ENCODE measurements at places on chromosomes 16 and 17.

DNA sequence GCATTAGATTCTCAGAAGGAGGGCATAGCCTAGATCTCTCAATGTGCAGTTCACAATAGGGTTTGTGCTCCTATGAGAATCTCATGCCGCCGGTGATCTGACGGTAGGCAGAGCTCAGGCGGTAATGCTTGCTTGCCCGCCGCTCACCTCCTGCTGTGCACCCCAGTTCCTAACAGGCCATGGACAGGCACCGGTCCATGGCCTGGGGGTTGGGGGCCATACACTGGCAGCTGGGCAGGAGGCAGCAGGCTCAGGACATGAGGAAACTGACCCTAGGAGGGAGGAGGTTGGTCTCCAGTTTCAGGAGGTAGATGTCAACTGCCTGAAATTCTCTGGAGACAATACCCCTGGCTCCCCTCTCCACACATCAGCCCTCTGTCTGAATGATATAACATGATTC lies 245.0 kb upstream of the CACNG5 start:
- no peak for DNase-seq

- no peak for DNase-seq
Measured at GRCh38 chr16:49281480-49281842, at the start of gene CBLN1. TSS of gene CBLN1 (minus strand) at chr16:49281838. CDS start at chr16:49281465, 373 bp downstream.

DNA sequence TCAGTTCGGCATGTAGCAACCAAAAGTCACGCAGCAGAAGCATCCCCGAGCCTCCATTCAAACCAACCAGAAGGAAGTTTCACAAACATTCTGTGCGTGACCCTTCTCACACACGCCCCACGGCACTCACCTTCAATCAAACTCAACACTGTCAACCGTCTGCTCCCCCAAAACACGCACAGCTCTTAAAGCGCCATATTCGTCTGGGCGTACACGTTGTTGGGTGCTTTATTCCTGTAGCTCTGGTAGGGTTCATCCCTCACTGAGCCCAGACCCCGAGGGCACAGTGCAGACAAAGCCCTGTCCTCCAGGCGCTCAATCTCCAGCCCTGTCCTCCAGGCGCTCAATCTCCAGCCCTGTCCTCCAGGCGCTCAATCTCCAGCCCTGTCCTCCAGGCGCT lies 2.2 kb downstream of the RAB40B start:
- no peak for DNase-seq

DNA sequence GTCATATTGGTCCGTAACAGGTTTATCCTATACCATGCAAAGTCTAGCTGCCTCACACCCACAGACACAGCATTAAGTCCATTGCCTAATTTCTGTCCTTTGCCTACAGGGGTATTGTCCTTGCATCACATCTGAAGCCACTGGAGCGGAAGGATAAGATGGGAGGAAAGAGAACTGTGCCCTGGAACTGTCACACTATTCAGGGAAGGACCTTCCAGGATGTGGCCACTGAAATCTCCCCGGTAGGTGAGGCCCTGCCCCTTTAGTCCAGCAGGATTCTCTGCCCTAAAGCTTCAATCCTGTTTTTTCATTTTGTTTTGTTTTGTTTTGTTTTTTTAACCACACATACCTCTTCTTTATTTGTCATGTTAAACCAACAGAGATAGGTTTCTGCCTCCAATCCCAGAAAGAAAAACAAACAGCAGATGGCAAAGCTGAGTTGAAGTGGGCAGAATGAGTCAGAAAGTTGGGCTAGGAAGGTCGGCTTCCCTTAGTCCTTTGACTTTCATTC lies 2.2 kb upstream of the EFTUD2 start:
- DNase-seq = no peak

DNA sequence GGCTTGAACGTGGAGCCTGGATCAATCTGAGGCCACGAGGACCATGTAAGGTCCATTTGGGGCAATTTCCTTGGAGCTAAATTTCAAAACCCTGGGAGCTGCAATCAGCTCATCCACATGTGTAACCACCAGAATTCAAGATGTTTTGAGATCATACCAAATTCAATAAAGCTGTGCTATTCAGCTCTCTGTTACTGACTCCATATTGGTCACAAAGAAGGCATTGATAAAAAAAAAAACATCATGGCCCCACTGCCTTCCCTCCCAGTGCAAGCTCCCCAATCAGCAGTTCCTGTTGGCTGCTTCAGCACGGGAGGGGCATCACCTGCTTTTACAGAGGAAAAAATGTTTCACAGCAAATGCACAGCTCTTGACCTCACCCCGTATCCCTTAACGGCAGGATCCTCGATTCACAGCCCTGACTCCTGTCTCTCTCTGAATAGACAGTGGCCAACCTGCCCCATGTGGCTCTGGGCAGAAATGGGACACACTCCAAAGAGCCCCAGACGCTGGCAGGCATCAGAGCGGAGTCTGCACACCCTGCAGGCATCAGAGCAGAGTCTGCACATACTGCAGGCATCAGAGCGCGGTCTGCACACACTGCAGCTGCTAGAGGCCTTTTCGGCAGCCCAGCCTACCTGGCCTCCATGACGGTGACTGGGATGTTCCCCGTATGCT lies 37.1 kb downstream of the FANCA start:
- DNase-seq = no peak
